Fibroblast of skin of right quadriceps (primary cell): ENCODE measurements at places on chromosomes 3 and 15.

DNA sequence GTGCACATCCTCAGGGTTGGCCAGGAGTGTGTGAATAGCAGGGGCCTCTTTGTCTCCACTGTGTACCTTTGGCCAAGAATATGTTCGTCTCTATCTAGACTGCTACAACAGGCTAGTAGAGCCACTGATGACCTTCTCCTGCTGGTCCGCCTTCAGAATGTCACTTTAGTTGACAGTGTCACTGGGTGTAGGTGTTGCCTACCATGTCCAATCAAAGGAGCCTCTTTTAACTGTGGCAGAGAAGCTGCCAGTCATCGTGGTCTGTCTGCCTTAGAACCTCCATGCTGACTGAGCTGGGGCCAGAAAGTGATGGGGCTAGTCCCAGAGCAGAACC is 40.1 kb downstream of the OXSR1 start:
- DNase-seq: no peak

DNA sequence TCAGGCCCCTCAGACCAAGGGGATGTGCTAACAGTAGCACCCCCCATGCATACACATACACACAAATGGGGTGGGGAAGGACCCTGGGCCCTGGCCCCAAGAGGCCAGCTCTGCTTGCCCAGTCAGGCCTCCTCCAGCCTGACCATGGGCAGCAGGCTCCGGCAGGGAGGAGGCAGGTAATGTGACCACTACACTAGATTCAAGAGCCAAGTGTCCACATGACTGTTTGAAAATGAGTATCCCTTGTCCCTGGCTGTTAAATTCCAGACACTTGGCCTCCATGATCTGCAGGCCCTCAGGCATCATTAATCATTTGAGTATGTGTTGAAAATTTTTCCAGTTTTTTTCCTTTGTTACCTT is 13.9 kb upstream of the GNAI2 start:
- DNase-seq: no peak

DNA sequence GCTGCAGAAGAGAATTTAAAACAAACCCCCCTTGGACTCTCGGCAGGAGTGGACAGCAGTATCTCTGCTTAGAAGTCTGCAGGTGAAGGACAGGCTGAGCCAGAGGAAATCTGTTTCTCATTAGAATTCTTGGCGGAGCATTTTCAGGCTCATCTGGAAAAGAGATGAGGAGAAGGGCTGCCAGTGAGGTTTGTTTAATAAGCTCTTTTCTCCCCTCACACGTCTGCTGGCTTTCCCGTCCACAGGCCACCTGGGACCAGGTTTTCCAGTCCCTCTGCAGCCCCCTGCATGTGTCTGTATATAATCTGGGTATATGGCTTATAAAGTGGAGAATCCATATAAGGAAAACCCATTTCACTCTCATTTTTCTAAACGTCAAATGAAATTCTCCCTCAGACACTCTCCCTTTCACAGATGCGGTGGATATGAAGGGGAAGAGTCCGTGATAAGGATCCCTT is 155.4 kb upstream of the TPM1 start:
- DNase-seq: peak; percentile 68

DNA sequence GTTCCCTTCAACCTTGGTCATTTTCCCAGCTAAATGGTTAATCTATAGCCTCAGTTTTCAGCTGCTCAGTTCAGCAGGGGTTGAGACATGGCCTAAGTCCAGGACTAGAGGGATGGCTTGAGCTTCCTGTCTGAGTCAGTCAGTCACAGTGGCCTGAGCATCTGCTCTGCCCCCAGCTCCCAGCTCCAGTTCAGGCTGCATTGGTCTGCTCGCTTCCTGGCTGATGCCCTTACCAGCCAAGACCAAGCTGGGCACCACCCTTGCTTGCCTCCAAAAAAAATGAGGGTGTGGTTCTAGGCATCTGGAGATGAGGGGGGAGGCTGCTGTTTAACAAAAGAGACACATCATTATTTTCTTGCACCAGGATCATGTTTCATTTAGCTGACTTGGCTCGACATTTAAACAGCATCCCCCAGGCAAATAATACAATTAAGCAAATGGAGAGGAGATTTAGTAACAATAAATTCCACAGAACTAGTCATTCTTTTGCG is 70.7 kb downstream of the WNT5A start:
- DNase-seq: peak; percentile 67

- no peak for DNase-seq
These were observed 79.3 kb downstream of the EOMES start for GRCh38 chr3:27642796-27643195.

- DNase-seq: no peak
These were observed 2.0 kb downstream of the IFRD2 start for GRCh38 chr3:50290161-50290641.

DNA sequence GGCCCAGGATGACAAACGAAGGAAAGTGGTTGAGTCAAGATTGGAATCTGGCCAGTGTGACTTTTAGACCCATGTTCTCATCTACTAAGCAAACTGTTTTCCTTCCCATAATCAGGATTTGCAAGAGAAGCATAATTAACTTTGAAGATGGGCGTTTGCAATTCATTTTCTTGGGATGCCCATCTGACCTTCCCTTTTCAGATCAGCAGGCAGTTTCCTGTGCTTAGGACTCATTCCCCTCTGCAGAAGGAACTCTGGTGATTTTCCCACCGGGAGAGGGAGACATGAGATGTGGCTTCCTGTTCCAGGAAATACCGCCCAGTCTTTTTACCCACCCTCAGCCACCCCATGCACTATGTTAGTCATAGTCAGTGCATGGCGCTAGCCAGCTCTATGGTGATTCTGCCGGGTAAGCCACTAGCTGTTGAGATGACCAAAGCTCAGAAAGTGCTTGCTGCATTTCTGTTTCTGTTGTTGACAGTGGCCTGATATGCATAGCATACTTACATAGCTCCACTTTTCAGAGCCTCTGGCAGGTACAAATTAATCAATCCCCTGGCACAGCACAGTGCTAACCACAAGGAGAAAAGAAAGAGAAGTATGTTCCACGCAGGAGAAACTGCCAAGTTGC is 129.4 kb downstream of the VGLL4 start:
- DNase-seq: peak; percentile 89

DNA sequence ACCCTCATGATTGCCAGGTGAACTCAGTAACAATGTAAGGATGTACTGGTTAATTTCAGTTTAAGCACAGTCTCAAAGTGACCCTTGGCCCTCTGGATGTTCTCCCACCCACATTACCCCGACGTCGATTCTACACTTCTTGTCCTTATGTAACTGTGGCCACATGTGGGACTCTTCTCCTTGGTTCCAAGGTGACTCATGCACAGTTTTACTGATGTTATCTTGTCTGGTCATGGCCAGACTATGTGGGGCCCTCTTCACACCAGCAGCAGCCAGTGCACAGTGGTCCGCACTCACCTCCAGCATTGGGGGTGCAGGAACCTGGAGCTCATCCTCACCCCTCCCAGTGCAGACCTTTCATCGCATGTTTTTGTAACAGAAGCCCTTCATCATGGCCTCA is 519.4 kb downstream of the OCA2 start:
- no peak for DNase-seq

GRCh38 chr15:93493172-93493571 is 404.2 kb upstream of the RGMA start:
- DNase-seq: no peak

- no peak for DNase-seq
These were observed 667 bp downstream of the CEMIP start for GRCh38 chr15:80779658-80780415.

DNA sequence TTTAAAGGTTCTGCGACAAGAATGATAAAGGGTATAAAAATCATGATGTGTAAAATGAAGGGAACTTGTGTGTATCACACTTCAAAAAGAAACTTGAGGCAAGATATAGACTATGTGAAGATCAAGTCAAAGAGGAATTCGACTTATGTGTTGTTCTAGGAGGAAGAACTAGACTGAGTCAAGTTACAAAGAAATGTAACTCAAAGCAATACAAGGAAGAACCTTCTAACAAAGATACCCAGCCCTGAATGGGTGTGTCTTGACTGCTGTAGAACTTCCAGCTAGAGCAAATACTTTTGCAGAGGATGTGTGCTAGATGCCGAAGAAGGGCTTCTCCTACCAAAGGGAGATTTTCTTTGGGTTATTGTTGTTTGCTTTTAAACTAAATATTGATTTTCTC is 2.4 kb downstream of the SLC49A4 start:
- no peak for DNase-seq

DNA sequence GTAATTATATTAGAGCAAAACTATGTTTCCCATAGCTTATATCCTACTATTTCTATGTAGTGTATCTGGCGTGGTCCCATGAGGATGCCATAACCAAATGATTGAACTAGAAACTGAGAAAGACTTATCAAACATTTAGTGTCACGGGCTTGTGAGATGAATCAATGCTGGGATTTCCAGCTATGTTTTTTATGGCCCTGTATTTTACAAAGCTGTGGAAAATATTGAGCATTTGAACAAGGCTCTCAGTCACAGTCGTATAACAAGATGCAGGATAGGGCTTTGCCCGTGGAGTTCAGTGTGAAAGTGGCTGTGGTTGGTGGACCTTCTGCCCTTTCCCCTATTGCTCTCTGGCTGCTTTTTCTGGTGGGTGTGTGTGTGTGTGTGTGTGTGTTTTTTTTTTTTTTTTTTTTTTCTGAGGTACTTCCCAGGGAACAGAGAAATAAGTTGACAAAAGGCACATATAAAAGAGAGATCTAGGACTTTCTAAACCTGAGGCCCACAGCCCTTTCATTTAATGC is 60.7 kb downstream of the CACNA1D start:
- DNase-seq: no peak

- DNase-seq: no peak
These were observed 92.1 kb upstream of the CHD2 start for GRCh38 chr15:92807971-92808571.

DNA sequence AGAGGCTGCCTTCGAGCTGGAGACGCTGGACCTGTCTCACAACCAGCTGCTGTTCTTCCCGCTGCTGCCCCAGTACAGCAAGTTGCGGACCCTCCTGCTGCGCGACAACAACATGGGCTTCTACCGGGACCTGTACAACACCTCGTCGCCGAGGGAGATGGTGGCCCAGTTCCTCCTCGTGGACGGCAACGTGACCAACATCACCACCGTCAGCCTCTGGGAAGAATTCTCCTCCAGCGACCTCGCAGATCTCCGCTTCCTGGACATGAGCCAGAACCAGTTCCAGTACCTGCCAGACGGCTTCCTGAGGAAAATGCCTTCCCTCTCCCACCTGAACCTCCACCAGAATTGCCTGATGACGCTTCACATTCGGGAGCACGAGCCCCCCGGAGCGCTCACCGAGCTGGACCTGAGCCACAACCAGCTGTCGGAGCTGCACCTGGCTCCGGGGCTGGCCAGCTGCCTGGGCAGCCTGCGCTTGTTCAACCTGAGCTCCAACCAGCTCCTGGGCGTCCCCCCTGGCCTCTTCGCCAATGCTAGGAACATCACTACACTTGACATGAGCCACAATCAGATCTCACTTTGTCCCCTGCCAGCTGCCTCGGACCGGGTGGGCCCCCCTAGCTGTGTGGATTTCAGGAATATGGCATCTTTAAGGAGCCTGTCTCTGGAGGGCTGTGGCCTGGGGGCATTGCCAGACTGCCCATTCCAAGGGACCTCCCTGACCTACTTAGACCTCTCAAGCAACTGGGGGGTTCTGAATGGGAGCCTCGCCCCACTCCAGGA is 21.1 kb downstream of the NRROS start:
- DNase-seq: no peak

DNA sequence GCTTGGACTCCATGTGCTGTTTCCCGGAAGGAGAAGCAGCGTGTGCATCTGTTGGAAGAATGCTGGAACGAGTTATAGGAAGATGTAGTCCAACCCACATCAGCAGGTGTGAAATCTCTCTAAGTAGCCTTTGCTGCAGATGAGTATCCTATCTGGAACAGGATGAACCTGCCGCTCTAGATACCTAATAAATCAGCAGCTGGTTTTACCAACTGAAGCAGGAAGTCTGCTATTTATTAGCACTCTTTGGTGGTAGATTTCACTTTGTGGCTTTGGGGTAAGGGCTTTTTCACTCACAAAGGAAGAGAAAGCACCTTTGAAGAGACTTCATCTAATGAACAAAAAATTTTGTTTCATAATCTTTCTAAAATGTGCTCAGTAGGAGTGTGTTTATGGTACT is 66.4 kb downstream of the DCUN1D1 start:
- no peak for DNase-seq

DNA sequence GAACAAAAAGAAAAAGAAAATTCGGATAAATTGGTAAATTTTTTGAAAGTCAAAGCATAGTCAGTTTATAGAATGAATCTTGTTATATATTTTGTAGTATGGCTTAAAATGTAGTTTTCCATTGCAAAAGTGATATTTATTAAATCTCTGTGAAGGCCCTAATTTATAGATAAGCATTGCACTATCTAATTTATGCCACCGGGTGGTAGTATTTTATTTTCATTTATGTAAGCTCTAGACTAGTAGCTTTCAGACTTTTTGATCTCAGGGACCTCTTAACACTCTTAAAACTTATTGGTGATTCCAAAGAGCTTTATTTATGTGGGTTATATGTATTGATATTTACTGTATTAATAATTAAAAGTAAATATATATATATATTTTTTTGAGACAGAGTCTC is 133.9 kb upstream of the LRRFIP2 start:
- peak; percentile 19 for DNase-seq

DNA sequence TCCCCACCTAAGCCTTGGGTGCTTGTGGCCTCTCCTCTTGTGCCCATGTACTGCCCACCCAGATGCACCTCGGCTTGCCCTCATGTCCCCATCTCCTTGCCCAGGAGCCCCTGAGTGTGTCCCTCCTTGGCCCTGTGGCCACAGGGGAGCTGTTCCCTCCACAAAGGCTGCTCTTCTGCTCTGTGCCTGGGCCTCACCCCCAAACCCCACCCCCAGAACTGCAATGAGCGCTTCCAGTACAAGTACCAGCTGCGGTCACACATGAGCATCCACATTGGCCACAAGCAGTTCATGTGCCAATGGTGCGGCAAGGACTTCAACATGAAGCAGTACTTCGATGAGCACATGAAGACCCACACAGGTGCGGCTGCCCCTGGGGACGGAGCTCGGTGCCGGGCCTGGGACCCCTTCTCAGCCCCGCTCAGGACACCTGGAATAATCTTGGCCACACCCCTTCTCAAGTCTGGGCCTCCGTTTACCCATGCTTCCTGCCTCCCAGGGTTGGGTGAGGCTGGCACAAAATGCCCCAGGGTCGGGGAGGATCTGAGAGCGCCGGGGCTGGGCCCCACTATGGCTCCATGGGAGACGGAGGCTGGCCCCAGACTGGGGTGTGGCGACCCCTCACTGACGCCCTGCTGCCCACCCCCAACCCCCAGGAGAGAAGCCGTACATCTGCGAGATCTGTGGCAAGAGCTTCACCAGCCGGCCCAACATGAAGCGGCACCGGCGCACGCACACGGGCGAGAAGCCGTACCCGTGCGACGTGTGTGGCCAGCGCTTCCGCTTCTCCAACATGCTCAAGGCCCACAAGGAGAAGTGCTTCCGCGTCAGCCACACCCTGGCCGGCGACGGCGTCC is 10.3 kb downstream of the ZBTB47 start:
- DNase-seq: no peak
